ENCODE measurements at places on chromosomes 1 and 21.
A peak's percentile ranks its signal among the peaks of the same experiment; 100 is the strongest.

DNA sequence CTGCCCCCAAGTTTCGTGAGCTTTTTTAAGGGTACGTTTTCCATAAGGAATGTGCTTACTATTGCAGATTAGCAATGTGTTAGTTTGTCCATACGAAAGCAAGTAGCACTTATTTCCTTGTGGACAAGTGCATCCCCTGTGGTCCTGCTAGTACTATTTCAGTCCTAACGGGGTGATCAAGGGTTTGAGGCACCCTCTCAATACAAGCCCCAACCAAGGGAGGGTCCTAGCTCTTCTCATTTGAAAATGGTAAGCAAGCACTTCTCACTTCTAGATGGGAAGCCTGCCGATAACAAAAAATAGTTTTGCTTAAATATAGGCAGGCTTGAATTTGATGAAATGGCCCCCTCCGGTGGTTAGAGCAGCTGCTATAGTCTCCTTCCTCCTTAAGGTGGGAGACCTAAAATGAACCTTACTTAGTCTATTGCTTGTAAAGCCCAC is 64.0 kb upstream of the HMCN1 start:
- peak; percentile 26 for DNase-seq

DNA sequence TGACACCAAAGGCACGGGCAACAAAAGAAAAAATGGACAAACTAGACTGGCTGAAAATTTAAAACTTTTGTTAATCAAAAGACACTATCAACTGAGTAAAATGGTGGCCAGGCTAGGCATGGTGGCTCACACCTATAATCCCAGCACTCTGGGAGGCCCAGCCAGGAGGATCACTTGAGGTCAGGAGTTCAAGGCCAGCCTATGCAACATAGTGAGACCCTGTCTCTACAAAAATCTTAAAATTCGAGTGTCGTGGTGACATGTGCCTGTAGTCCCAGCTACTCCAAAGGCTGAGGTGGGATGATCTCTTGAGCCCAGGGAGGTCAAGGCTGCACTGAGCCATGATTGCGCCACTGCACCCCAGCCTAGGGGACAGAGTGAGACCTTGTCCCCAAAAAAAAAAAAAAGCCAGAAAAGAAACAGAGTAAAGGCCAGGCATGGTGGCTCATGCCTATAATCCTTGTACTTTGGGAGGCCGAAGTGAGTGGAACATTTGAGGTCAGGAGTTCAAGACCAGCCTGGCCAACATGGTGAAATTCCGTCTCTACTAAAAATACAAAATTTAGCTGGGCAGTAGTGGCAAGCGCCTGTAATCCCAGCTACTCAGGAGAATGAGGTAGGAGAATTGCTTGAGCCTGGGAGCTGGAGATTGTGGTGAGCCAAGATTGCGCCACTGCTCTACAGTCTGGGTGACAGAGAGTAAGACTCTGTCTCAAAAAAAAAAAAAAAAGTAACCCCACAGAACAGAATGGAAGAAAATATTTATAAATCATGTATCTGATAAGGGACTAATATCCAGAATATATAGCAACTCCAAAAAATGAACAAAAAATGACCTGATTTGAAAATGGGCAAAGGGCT is 8.0 kb downstream of the TUT4 start:
- DNase-seq: no peak

- no peak for DNase-seq
These were observed 68.0 kb downstream of the SMYD2 start for GRCh38 chr1:214349008-214349407.

DNA sequence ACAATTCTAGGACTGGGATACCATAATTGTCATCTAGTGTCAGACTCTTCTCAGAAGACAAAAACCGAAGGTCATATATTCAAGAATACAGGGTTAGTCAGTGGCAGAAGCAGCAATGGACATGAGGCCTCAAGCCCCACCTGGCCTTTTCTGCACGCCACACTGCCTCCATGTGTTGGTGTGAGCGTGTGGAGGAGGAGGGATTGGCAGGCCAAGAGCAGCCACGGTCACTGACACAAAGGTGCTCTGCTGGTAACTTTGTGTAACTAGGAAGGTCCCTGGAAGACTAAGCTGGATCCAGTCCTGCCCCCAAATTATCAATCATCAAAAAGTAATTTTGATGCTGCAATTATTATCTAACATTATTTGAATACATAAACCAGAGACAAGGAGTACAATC is 34.9 kb downstream of the HSF2BP start:
- no peak for DNase-seq

- no peak for DNase-seq
These were observed 3.0 kb upstream of the LACTBL1 start for GRCh38 chr1:22975694-22976093.

- DNase-seq: no peak
These were observed 167.1 kb upstream of the DAB1 start for GRCh38 chr1:57590978-57591377.

GRCh38 chr1:166721145-166721544 is 118.1 kb upstream of the POGK start:
- DNase-seq: no peak

Measured in tibial artery (tissue), 4 donors.